HS-27A (cell line): ENCODE measurements at places on chromosomes 11 and 22.
A peak's percentile ranks its signal among the peaks of the same experiment; 100 is the strongest.

DNA sequence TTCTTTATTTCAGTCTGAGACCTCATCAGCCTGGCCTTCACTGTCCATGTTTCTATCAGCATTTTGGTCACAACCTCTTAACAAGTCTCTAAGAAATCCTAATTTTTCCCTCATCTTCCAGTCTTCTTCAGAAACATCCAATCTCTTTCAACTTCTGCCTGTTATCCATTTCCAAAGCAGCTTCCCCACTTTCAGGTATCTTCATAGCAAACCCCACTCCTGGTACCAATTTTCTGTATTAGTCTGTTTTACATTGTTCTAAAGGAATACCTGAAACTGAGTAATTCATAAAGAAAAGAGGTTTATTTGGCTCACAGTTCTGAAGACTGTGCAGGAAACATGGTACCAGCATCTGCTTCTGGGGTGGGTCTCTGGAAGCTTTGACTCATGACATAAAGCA lies 8.1 kb upstream of the OR6X1 start:
- no peak for DNase-seq

GRCh38 chr11:128463371-128463829 lies 124.0 kb downstream of the ETS1 start:
- peak; percentile 31 for DNase-seq

DNA sequence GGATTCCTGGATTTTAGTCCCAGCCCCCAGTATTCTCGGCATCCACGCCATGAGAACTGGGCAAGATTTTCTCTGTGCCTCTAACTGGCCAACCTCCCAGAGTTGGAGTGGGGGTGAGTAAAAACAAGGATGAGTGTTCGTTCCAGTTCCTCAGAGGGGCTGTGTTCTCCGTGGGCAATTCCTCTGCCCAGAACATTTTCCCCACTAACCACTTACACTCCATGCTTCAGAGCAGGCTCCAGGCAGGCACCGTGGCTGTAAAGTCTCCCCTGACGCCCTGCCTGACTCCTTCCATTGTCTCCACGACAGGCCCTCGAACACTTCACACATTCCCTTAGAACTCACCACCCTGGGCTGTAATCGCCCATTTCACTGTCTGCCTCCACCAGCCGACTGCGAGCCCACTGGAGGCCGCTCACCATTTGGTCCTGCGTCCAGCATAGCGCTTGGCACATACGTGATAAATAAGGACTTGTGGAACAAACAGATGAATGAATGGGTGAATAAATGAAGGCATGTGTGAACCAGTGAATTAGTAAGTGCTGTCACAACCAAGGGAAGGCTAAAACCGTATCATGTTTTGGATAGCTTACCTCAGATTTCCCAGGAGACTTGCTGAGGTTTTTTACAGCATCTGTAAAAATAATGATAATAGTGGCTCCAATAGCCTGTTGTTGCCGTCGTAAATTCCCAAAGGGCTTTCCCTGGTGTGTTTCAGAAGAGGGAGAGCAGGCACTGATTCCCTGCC lies 6.1 kb downstream of the APLNR start:
- DNase-seq, result no peak

DNA sequence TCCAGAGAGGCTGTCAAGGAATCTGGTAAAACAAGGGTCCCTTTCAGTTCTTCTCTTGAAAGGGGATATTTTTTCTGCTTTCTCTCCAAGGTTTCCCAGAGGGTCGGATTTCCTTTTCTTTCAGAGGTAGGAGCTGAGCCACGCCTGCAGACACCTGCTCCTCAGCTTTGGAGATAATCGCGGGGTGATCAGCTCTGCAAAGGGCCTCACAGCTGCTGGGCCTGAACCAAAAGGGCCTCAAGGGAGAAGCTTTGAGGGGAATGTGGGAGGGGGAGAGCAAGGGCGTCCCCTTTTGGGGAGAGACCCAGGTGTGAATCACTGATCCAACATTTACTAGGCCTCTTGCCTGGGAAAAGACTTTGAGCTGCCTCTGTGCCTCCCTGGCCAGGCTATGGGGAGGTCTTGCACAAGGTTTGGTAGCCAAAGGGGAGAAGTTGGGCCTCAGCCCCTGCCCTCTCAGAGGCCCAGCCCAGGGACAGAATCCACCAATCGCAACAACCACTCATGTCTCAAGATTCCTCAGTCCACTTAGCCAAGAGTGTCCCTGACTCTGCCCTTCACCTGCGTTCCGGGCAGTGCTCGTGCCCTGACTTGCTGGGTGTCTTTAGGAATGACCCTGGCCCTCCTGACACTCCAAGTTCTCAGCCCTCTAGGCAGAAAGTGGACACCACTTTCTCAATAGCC lies 14.0 kb upstream of the TP53I11 start:
- DNase-seq, result no peak

DNA sequence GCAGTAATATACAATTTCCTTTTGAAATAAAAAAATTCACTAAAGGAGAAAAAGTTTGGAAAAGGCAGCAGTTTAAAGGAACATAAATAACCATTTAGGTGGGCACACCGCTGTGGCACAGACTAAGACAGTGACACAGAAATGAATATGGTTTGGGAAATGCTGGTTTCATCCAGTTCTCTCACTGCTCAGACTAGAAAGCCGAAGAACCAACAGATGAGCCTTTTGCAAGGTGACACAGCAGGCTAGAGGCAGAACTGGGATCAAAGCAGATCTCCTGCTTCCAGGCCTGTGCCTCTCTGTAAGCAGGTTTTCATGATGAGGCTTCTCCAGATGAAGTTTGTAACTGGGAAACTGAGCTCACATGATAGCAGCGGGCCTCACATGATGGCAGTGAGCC lies 380.0 kb upstream of the NARS2 start:
- no peak for DNase-seq

DNA sequence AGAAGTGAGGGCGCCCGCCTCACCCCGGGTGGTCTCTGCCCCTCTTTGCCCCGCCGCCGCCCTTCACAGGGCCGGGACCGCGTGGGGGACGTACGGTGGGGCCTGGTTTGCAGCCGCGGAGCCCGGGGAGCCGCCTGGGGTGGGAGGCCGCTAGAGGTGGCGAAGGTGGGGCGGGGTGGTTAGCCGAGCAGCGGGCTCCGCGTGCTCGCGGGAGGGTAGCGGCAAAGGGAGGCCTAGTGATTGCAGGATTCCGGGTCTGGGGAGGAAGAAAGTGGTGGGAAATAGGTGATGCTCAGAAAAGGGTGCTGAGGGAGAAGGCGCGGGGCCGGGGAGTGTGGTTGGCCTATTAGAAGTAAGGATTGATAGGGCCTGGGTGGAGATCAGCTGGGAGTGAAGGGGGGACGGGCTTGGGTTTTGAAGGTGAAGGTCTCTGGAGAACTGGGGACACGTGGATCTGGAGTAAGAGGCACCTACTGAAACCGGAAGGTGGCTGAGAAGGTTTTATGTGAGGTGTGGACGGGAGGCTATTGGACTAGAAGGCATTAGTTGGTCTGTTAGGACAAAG lies 571 bp downstream of the FAR1 start:
- no peak for DNase-seq

DNA sequence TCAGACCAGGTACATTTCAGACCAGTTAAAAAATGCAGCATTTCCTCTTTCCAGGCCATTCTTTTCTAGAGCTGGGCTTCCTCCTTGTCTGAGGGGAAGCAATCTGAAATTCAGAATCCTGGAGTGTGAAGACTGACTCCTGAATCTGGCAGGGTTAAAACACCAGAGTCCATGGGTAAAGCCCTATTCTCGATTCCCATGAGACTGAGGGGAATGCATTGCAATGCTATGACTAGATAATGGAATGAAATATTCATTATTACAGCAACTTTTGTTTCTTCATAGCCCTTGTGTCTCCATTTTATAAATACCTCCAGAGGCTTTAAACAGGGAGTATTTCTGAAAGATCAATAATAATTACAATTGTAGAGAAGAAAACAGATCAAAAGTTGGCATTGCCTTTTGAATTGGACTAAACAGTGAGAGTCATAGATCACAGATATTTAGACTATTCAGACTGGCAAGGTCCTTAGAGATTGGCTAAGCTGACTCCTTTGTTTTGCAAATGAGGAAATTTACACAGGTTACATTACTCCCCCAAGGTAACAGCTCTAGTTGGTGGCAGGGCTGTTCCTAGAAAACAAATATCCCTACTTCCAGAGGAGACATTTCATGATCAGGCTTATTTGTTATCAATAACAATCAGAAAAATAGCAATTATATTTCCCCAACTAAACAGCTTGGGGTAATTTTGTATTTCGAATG lies 632.6 kb upstream of the KIRREL3 start:
- DNase-seq, result no peak

DNA sequence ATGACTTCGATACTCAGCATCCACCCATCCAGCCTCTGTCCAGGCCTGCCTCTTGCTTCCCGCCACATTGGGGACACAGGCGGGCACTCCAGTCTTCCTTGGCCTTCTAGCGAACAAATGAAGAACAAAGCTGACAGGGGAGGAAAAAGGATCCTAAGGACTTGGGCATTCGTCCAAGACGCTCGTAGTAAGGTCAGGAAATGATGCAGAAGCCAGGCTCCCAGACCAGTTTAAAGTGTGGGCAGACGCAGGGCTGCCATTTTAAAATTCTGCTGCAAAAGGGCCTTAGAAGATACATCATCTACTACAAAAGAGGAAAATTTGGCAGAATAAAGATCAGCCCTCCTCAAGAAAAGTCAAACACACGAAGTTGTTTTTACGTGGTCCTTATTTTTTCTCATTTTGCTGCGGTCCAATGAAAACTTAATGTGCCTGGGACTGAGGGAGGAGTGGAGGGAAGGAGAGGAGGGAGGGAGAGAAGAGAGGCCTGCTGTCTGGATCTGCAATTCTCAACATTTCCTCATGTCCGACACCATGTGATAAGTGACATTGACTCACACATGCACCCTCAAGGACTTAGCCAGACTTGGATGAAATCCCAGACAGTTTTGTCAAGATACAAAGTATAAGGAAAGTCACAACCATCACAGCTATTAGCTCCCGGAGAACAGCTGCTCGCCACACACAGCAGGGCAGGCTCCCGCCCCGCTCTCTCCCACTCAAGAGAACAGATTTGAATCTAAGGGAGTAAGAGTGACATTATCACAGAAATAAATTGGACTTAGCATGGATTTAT lies 5.7 kb downstream of the DNAL4 start:
- no peak for DNase-seq

- no peak for DNase-seq
These were observed 60.0 kb downstream of the RTL6 start for GRCh38 chr22:44438056-44438455.

- no peak for DNase-seq
These were observed 7.0 kb downstream of the OR9G1 start for GRCh38 chr11:56705784-56706396.

- no peak for DNase-seq
These were observed 37.4 kb upstream of the TP53I11 start for GRCh38 chr11:44988111-44988510.

DNA sequence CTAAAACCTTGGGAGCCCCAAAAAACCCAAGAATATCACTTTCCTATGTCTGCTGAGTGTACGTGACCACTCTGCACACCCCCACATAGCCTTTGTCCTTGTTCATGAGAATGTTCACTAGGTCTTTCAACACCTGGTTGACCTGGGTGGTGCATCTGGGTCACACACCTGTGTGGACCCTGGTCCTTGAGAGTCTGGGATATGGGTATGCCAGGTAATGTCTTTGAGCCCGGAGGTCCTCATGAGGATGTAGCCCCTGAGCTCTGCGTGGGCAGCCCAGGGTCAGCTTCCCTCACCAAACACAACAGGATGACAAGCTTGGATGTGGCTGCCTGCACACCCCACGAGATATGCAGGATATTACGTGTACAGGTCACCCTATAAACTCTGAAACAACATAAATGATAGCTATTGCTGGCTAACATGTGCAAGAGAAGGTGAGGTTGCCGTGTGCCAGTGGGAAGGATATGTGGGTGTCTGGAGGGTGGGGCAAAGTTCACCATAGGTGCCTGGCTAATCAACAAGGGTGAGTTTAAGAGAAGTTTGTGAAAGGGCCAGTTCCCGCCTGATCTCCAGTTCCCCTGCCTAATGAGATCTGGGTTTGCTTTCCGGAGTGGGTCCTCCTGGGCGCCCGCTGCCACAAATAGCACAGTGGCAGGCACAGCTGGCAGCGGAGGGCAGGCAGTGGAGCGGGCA lies 1.4 kb upstream of the PPARA start:
- no peak for DNase-seq

- DNase-seq, result no peak
These were observed 15.3 kb upstream of the SYTL2 start for GRCh38 chr11:85826116-85826855.

DNA sequence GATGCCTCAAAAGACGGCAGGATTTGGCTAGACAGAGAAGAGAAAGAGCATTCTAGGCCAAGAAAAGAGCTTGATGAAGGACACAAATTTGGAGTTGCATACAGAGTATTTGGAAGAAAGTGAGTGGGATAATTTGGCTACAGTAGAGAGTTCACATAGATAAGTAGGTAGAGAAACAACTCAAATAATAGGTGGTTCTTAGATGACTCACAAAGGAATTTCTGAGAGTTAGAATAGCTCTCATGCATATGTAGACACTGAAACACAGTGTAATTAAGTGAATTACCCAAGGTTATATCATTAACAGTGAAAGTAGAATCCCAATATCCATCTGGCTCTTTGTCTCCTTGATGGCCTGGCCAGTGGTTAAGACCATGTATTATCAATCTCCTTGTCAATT lies 228.6 kb upstream of the DDI1 start:
- DNase-seq, result no peak

DNA sequence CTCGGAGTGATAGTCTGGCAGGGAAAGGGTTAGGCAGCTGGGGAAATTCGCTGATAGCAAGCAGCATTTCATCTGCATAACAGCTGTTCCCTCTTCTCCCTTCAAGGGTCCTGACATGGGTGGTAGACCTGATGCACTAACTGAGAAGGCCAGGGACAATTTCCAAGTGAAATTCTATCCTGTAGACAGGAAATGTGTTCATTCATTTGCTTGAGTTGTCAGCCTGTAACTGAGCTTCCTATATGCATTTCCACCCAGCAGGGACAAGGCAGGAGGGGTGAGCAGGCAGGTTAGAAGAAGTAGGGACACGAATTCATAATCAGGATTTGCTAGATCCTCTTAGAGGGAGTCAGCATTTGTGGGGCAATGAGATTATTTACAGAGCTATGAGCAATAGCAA lies 154.3 kb upstream of the NCAM1 start:
- no peak for DNase-seq

GRCh38 chr22:48605856-48606481 lies 1221.7 kb downstream of the BRD1 start:
- DNase-seq, result no peak

DNA sequence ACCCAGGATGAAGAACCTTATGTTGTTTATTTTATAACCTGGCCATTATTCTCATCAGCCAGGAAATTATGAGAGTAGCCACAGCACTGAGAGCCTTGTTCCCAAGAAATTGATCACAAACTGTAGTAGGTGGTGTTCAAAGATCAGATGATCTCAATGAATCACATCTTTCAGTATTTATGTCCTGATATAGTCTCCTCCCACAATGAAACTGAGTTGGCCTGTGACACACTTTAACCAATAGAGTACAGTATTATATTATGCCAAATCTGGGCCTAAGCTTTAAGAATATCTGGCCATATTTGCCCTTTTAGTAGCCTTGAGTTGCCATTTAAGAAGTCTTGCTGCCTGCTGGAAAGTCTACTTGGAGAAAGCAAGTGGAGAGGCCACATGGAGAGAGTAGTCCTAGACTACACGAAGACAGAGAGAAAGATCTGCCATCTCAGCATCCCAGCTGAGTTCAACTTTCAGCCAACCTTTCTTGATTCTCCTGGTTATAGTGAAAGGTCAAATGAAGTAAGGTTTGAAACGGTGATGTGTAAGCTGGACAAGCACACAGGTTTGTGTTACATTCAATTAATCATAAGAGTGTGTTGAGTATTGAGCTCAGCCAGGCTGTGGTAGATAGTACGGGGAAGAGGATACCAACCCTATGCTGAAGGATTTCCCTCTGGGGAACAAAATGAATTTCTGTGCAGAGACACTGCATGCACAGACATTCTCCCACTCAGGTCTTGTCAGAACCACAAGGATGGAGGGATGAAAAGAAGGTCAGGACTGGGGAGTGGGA lies 561.8 kb downstream of the SOX6 start:
- no peak for DNase-seq
